Stomach (tissue), 19 donors: ENCODE measurements at places on chromosomes 11 and 22. TPM values are rescaled to one million over a fixed set of nuclear protein-coding genes. Genes with fewer than 3 reads are reported as not detected.

GRCh38 chr11:4626207-4627099 lies 10.8 kb upstream of the OR51D1 start:
- peak; percentile 79 for DNase-seq
- no peaks in the 10 kb centered on the region for H3K27me3 ChIP-seq
- H3K4me1 ChIP-seq, result no peaks in the 10 kb centered on the region
- no peak overlapping the region for H3K27ac ChIP-seq
- no peak overlapping the region for H3K4me3 ChIP-seq
- no peaks in the 10 kb centered on the region for H3K36me3 ChIP-seq

GRCh38 chr11:76637491-76638269 lies 32.9 kb downstream of the LRRC32 start:
- no peaks in the 10 kb centered on the region for H3K36me3 ChIP-seq
- H3K4me3 ChIP-seq, result no peak overlapping the region
- no peak for DNase-seq
- H3K27ac ChIP-seq, result no peak overlapping the region

DNA sequence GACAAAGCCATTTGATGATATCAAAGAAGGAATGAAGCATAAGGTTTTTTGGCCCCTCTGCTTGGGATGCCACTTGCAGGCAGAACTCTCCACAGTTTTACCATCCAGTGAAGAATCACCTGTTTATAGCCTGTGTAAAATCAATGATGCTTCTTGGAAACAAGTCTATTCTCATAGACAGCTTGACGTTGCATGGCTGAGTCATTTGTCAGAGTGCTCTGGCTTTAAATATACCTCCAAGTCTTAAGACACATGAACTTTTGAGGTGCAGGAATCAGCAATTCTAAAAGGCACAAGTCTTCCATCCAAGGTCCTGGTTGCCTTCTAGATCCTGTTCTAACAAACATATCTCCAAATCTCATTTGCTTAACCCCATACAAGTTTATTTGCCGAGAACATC lies 53.6 kb upstream of the KIRREL3 start:
- no peaks in the 10 kb centered on the region for H3K4me1 ChIP-seq
- no peaks in the 10 kb centered on the region for H3K27me3 ChIP-seq
- DNase-seq, result no peak
- no peak overlapping the region for H3K4me3 ChIP-seq
- H3K27ac ChIP-seq, result no peak overlapping the region

GRCh38 chr22:46464701-46465344 lies 72.6 kb downstream of the CELSR1 start:
- no peak overlapping the region for H3K4me3 ChIP-seq
- peaks cover 12% of the 10 kb centered on the region for H3K36me3 ChIP-seq
- no peak overlapping the region for H3K27ac ChIP-seq
- H3K27me3 ChIP-seq, result no peaks in the 10 kb centered on the region

- peak; percentile 52 for DNase-seq
- H3K4me3 ChIP-seq, result no peak overlapping the region
- H3K27me3 ChIP-seq, result no peaks in the 10 kb centered on the region
- H3K4me1 ChIP-seq, result peaks cover 56% of the 10 kb centered on the region
- H3K27ac ChIP-seq, result peak overlapping the region; percentile 91
Measured at GRCh38 chr11:118606157-118606843, 1.1 kb upstream of the PHLDB1 start.

- DNase-seq, result no peak
- H3K4me3 ChIP-seq, result peak overlapping the region; percentile 41
- H3K27ac ChIP-seq, result no peak overlapping the region
- H3K36me3 ChIP-seq, result peaks cover 19% of the 10 kb centered on the region
- no peaks in the 10 kb centered on the region for H3K27me3 ChIP-seq
Measured at GRCh38 chr22:40462195-40462984, 92.0 kb downstream of the SGSM3 start.

DNA sequence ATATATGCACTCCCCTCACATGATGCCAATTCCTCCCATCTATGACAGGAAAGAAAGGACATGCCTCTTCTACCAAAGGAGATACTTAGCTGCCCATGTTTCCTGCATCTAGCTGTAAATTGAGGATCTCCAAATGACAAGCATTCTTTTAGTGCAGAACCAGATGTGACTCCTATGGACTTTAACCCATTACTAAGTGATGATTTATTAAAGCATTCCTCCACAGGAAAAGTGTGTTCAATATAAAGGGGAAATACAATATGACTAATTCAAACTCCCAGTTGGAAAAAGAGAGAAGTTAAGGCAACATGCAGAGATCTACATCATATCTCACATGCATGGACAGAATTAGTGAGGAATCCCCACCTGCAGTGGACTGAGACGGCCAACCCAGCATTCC lies 221.3 kb downstream of the FAM76B start:
- H3K36me3 ChIP-seq, result no peaks in the 10 kb centered on the region
- no peak overlapping the region for H3K4me3 ChIP-seq
- no peak overlapping the region for H3K27ac ChIP-seq
- no peaks in the 10 kb centered on the region for H3K27me3 ChIP-seq

DNA sequence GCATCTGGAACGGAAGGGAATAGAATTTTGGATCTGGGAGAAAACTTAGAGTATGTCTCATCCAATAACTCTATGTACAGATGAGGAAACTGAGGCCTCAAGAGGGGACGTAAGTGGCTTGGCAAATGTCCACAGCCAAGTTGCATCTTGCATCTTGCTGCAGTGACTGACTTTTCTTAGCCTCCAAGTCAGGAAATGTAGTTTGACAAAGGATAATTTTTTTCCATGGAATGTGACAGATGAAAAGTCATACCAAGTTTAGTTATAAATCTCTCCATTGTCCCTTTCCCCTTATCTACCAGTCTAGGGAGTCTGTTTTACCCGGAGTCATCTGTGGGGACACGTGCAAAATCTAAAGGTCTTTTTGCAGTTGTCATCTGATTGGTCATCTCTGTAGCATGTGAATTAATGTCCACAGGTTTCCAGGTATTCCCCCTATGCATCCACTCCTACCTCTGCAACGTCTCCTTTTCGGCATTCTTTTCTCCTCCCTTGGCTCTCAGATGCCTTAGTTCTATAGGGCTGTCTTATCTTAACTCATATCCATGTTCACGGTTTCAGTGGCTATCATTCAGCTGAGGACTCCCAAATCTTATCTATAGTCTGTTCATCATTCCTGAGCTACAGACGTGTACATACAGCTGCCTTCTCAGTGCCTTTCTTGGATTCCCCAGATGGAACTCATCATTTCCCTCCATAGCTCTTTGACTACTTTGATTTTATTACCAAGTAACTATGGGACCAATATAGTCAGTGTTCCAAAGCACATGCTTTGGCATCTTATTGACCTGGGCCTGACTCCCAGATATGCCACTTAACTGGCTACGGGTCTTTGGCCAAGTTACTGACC lies 139.5 kb upstream of the TIMP3 start:
- no peaks in the 10 kb centered on the region for H3K36me3 ChIP-seq
- DNase-seq, result no peak
- H3K27me3 ChIP-seq, result no peaks in the 10 kb centered on the region
- H3K27ac ChIP-seq, result peak overlapping the region; percentile 15

DNA sequence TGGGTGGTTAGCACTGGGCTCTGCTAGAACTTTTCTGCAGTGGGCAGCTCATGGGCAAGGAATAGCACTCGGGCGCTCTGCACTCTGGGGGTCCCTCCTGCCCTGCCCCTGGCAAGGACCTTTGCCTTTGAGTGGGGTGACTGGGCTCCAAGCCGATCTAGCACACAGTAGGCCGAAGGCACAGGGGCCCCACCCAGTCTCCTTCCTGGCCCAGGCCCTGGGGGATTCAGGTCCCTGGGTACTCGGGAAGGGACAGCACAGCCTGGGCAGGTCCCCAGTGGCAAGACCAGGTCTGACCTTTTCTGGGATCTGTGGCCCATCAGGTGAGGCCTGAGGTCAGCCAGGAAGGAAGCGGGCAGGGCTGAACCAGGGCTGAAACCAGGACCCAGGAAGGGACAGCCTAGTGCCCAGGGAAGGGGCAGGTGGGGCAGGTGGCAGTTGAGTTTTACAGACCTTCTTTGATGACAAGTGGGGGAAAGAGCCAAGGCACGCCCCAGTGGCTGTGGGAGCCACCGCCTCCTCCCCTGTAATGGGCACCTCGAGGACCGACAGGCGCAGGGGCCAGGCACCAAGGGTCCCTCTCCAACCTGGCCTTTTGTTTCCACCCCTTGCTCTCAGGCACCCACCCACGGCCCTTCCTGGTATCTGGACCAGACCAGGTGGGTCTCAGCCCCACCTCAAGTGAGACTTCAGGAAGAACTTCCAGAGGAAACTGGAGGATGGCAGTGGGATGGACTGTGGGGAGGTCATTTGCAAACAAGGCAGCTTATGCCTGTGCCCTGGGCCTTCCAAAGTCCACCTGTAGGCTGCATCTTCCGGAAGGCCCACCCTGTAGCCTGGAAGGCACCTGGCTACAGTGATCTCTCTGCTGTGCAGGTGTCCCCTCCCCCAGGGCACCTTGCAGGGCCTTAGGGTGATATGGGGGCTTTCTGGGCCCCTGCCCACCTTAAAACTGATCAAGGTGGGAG lies 883 bp upstream of the AIFM3 start:
- H3K27me3 ChIP-seq, result peaks cover 13% of the 10 kb centered on the region
- H3K36me3 ChIP-seq, result no peaks in the 10 kb centered on the region
- no peak for DNase-seq
- H3K4me3 ChIP-seq, result no peak overlapping the region
- no peak overlapping the region for H3K27ac ChIP-seq

- DNase-seq, result peak; percentile 53
- H3K27ac ChIP-seq, result no peak overlapping the region
- H3K36me3 ChIP-seq, result peaks cover 64% of the 10 kb centered on the region
- H3K4me1 ChIP-seq, result peaks cover 77% of the 10 kb centered on the region
- H3K4me3 ChIP-seq, result no peak overlapping the region
- no peaks in the 10 kb centered on the region for H3K27me3 ChIP-seq
Measured at GRCh38 chr11:117226388-117227385, 5.2 kb downstream of the PCSK7 start.

DNA sequence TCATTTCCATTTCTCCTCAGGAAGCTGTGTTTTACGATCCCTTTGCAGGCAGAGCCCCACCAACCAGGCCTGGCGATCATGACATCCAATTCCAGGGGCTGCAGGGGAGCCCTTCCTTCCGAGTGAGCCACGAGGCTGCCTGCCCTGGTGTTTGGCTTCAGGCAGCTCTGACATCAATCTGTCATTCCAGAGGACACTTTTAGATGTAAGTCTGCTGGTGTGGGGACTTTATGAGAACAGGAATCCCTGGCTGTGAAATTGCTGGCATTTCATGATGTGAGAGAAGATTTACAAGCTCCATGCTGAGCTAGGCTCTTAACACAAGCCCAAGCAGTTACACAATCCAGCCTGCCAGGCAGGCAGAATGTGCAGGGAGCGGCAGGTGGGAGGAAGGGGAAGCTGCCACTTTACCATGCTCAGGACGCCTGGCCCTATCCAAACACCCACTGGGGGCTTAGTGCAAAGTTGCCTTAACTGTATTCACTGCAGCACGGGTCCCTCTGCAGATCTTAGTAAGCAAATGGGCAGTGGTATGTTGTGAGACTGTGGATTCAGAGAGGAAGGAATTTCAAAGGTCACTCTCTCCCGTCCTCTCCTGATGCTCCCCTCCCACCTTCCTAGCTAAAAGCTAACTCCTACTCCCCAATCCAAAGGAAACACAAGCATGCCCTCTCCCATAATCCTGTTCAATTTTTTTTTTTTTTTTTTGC lies 43.4 kb upstream of the MICAL2 start:
- peak; percentile 71 for DNase-seq
- H3K4me3 ChIP-seq, result no peak overlapping the region
- no peaks in the 10 kb centered on the region for H3K4me1 ChIP-seq
- no peaks in the 10 kb centered on the region for H3K36me3 ChIP-seq
- no peak overlapping the region for H3K27ac ChIP-seq
- no peaks in the 10 kb centered on the region for H3K27me3 ChIP-seq

DNA sequence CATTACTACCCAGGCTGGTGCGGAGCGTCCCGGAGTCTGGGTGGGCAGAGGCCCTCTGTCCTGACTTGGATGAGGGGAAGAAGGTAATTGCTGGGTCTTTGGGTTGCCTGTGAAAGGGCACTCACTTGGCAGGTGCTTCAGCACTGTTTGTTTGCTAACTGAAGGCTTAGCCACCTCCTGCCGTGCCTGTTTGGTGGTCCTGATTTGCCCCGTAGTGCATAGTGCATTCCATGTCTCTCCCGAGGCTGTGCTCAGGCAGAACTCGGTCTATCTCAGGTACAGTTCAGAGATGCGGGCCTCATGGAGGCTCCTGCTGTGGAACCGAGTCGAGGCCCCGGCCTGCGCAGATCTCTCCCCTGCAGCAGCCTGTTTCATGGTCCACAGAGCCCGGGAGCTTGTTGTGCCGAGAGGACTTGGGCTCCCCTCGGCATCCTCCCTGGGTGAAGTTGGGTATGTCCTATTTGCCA lies 146.2 kb downstream of the TBC1D22A start:
- H3K4me3 ChIP-seq, result no peak overlapping the region
- H3K27me3 ChIP-seq, result no peaks in the 10 kb centered on the region
- no peaks in the 10 kb centered on the region for H3K4me1 ChIP-seq
- H3K36me3 ChIP-seq, result peaks cover 56% of the 10 kb centered on the region

PAMR1 gene
- total RNA-seq, result 3.5 TPM

YPEL1 gene
- total RNA-seq, result 6.1 TPM

SLC22A8 gene
- not detected for total RNA-seq
